AG20443 (cell line): ENCODE measurements at places on chromosomes 7 and 10.

GRCh38 chr7:157603005-157603404 is 266.2 kb downstream of the DNAJB6 start:
- DNase-seq, result no peak

DNA sequence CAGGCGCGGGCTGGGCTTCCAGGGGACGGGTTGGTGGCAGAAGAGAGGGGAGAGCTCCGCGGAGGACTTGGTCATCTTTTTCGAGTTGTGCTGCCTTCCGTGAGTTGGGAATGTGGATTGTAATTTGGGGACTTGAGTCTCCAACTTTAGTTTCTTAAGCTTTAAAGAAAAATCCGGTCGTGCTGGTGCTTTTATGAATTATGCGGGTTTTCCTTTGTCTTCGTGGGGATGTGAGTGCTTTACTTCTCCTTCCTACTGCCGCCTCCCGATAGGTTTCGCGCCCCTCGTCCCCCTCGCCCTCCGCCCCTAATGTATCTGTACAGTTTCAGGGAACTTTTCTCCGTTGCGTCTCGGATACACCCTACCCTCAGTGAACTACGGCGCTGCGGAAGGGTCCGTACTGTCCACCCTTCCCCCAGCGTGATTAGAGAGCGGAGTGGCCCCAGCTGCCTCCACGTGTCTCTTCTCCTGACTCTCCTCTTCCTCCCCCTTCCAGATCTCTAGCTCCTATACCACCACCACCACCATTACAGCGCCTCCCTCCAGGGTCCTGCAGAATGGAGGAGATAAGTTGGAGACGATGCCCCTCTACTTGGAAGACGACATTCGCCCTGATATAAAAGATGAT is 649 bp downstream of the SCD start:
- DNase-seq, result peak; percentile 52

DNA sequence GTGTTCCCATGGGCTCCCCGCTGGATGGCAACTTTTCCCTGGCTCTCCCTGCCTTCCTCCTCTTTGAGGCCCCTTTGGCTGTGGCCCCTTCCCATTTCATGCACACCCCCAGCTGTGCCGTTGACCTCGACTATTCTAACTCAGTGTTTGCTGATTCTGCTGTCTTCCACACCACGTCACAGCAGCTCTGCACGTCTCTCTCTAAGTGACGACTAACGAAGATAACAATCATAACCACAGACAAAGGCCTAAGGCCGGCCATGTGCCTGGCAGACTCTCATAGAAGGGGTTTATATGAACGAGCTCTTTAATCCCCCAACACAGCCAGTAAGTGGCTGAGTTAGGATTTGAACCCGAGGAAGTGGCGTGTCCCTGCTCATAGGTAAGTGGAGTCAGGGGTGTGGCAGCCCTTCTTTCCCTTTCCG is 151.5 kb upstream of the SHH start:
- DNase-seq, result no peak

DNA sequence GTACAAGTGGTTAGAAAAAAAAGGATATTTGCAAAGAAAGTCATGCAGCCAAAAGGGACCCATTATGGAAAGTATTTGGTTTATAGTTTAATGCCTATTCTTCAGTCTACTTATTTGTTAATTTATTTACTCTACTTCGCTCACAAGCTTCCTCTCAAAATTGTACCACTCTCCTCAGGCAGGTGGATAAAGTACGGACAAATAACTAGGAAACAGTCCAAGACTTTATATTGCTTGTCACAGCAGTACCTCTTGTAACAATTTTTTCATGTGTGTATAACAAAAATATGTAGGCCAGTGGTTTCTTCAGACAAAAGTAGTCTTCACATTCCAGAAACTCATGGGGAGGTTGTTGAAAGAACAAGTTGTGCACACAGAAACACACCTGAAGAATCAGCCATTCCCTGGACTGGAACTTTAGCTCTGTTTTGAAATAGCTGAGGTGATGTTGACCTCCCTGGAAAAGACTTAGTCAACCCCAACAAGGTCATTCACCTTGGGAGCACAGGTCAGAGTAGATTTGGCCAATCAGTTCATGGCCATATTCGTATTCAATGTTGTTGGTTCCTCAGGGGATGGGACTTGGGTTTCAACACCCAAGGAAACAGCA is 73.4 kb downstream of the TES start:
- DNase-seq, result no peak

DNA sequence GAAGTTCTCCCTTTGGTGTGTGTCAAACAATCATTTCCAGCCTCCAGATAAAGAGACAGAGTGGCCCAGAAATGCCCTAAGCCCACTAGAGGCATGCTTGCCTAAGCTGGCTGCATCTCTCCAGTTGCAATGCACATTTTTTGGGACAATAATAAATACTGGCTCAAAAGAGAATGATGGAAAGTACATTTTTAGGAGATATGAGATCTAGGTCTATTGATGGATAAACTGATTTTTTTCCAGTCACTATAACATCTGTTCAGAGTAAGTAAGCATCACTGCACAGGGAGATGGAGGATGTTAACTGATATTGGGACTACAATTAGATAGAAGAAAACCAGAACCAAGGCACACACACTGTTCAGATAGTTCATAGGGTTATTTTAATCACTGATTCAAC is 553.0 kb downstream of the GRM8 start:
- DNase-seq, result no peak
